Esophagus mucosa (tissue), 1 donor: ENCODE measurements at places on chromosomes 2 and 18.
A peak's percentile ranks its signal among the peaks of the same experiment; 100 is the strongest.

- ATAC-seq: no peak
These were observed 56.2 kb upstream of the ID2 start for GRCh38 chr2:8625399-8626300.

DNA sequence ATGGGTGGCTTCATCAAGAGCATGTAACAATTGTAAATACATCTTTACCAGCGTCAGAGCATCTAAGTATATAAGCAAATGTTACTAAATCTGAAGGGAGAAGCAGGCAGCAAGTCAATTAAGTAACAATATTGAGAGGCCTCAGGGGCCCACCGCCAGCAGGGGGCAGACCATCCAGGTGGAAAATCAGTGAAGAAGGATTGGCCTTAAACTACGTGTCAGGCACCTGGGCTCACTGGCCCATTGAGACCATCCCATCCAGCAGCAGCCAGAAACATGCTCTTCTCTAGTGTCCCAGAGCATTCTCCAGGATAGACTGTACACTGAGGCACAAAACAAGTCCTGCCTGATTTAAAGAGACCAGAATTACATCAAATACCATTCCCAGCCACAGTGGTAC is 96.2 kb upstream of the SNTG2 start:
- no peak for ATAC-seq

GRCh38 chr18:75213611-75214331 is 3.2 kb downstream of the TSHZ1 start:
- no peak for ATAC-seq

DNA sequence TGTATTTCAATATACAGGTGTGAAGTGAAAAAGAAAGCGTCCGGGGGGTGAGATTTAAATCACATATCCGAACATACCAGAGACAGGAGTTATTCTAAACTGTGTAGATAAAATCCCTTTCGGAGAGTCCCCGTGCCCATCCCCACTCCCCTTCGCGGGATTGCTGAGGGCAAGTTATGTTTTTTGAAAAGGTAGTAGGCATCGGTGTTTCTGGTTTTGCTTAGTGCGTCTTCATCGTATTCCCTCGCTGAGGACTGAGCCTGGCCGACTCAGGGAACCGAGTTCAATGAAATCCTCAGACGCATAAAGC is 583.4 kb downstream of the ZEB2 start:
- no peak for ATAC-seq

- ATAC-seq: peak; percentile 84
These were observed 8.6 kb upstream of the INPP5D start for GRCh38 chr2:233051241-233052149.

DNA sequence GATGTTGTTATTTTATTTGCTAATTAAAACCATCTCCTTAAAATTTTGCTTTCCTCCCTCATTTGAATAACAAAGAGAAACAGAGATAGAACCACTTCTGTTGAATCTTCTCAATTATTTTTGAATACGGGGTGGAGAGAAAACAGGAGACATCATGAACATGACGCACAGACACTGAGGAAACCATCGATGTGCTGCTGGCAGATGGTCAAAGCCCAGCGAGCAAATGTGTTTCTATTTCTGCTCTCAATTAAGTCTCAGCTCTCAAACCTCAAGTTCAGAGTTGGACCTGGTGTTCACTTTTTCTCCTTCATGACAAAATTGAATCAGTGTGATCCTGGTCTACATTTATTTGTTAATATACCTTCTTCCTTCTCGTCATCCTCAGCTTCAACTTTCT is 36.1 kb upstream of the TWIST2 start:
- no peak for ATAC-seq

- ATAC-seq: no peak
These were observed 332.7 kb downstream of the CYRIA start for GRCh38 chr2:16332681-16333557.

GRCh38 chr18:8959551-8960135 is 142.9 kb upstream of the NDUFV2 start:
- ATAC-seq: no peak

DNA sequence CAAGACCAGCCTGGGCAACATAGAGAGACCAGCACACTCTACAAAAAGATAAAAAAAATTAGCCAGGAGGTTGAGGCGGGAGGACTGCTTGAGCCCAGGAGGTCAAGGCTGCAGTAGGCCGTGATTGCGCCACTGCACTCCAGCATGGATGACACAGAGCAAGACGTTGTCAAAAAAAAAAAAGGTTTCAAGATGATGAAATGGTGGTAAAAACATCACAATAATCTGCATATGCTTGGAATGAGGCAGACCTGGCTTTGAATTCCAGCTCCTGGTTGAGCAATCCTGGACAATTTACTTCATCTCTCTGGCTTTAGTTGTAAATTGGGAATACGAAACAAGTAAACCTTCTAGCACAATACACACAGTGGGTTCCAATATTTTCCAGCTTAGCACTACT is 24.1 kb downstream of the USP40 start:
- ATAC-seq: no peak

- no peak for ATAC-seq
These were observed 120.3 kb upstream of the LYPD1 start for GRCh38 chr2:132790207-132790785.

DNA sequence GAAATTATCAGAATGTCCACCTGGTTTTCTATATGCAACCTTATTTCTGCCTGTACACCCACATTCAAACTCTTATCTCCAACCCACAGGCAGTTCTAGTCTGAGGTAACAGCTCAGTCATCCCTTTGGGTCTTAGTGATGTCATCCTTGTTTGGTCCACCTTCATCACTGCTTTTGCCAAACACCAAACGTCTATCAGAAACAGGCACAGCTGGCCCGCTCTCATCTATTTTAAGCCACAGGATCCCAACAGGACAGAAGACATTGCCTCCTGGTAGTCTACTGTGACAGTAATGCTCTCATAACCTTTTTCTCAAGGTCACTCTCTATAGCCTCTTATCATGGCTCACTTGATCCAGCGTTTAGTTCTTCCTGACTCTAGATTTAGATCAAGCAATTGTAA is 99.0 kb upstream of the CHAC2 start:
- ATAC-seq: no peak

- ATAC-seq: peak; percentile 47
These were observed 2.3 kb downstream of the EGR4 start for GRCh38 chr2:73291093-73291460.

DNA sequence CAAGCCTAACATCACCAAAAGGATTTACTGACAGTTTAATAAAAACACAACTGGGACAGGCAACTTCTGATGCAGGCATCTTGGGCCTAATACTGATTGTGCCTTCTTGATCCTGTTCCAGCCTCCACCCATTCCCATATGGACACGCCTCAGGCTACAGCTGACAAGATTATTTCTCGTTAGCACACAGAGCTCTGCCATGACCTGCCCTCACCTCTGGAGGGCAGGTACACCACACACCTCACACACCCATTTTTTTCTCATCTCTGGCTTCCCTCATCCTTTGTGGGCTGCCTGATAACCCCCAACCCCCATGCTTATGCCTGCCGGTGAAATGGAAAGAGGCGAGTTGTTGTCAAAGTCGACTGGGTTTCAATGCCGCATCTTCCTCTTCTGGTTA is 147.0 kb downstream of the ANTXR1 start:
- peak; percentile 93 for ATAC-seq

DNA sequence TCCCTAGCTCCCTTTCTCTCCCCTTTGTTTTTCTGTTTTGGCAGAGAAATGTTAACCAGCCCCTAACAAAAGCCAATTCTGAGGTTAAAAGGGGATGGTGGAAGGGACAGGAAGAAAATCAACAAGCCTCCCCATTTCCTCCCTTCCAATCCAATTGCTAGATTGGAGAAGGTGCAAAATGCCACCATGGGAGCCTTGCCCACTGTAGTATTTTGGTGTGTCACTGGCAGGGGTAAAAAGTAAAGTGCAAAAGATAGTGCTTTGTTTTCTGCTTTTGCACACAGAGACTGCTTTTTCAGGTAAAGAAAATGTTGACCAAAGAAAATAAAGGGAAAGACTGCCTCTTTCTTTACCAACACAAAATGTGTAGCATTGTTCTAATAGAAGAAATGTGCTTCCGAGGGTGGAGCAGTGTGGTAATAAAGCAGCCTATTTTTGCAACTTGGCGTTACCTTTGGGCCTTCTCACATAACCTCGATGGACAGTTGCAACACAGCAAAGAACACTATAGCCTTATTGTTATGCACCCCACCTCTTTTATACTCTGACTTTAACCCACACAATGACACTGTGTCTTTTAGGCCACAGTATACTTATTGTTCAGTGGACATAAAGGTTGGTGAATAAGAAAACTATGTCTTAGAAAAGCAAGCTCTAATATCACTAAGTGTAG is 861.8 kb downstream of the BCL11A start:
- ATAC-seq: no peak

DNA sequence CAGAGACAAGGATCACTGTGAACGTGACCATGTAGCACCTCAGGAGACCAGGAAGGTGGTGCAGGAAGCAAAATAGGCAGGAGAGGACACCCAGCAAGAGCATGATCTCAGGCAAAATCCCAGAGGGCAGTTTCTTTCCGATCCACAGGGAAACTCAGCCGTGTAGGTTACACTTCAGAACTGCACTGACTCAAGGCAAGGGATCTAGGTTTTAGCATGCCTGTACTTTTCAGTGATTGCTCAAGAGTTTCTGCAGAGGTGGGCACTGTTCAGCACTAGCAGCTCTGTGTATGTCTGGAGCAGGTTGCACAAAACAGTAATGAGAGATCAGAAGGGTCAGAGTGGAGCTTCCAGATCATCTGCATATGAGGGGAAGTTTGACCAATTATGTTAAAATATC is 116.7 kb upstream of the RNF152 start:
- ATAC-seq: no peak

DNA sequence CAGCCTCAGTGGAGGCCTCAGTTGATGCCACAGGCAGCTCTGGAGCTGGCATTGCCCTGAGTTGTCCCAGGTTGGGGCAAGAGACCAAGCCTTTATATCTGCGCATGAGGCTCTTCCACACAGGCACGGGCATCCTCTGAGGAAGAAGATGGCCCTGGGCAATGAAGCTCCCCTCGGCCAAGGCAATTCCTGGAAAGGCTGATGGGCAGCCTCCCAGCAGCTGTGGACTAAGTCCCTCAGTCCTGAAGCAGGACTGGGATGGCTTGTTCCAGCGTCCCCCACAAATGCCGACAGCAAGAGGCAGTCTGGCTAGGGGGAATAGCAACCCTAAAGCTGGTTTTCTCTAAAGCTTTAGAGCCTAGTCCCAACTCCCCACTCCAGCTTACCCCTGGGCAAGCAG is 90.0 kb downstream of the TFCP2L1 start:
- no peak for ATAC-seq

- no peak for ATAC-seq
These were observed 235.2 kb downstream of the ZNF385B start for GRCh38 chr2:179626261-179626660.

DNA sequence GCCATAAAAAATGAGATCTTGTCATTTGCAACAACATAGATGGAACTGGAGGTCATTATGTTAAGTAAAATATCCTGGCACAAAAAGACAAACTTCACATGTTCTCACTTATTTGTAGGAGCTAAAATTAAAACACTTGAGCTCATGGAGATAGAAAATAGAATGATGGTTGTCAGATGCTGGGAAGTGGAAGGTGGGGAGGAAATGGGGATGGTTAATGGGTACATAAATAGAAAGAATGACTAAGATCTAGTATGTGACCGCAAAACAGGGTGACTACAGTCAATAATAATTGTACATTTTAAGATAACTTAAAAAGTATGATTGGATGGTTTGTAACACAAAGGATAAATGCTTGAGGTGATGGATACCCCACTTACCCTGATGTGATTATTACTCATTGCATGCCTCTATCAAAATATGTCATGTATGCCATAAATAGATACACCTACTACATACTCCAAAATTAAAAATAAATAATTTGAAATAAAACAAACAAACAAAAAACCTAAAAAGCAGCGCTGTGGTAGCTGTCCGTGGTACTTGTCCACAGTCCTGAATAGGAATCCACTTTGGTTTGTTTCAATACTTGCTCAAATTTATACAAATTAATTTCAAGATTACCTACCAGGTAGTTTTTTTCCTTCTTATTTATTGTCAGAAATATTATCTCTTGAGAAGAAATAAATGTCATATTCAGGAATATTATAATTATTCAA is 224.5 kb downstream of the DLGAP1 start:
- no peak for ATAC-seq

- ATAC-seq: no peak
These were observed 91.3 kb downstream of the SPATS2L start for GRCh38 chr2:200397785-200398184.

- no peak for ATAC-seq
These were observed 240.2 kb downstream of the ALPK2 start for GRCh38 chr18:58388736-58389135.

DNA sequence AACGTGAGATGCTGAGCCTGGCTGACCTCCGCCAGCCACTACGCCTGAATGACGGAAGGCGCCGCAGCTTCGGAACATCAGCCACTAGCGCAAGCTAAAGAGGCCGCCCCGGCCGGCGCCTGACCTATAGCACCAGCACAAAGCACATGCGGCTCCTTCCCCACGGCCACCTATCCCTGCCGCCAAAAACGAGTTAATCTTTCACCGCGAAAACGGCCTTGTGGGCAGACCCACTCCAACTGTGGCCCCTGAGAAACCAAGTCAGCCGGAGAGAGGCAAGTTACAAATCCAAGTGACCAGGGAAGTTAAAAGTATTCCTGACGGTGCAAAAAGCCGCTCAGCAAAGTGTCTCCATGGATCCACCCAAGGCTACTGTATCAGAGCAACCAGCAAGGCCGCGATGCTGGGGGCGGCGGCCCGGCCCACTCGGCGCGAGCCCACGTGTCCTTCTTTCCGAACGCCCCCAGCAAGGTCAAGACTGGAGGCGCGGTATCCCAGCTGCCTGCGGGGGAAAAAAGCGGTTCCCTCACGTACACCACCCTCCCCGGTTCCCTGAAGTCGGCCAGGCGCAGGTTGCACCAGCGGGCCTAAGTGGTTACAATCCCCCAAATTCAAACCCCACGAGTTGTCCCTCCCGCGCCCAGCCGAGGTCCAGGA is 575 bp downstream of the HSPD1 start:
- ATAC-seq: peak; percentile 14

- ATAC-seq: no peak
These were observed 136.7 kb downstream of the SH3BP4 start for GRCh38 chr2:235088496-235088921.

GRCh38 chr2:120926463-120927264 is 191.0 kb downstream of the GLI2 start:
- ATAC-seq: peak; percentile 50

DNA sequence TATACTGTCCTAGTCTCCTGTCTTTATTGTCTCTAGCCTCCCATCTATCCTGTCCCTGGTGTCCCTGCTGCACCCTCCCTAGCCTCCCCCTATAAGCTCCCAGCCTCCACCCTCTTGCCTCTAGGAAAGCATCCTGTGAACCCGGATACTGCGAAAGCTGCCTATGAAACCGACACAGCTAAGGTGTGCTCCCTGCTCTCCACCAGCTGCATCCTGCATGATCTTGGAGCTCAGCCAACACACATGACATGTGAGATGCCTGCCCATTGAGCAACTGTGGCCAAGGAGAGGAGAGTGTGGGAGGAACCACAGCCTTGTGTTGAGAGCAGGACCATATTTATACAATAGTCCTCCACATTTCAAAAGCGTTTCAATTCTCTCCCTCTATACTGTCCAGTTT is 187.1 kb downstream of the ZBTB7C start:
- peak; percentile 80 for ATAC-seq
